AG08395 (cell line): ENCODE measurements at places on chromosomes 2 and 18.

DNA sequence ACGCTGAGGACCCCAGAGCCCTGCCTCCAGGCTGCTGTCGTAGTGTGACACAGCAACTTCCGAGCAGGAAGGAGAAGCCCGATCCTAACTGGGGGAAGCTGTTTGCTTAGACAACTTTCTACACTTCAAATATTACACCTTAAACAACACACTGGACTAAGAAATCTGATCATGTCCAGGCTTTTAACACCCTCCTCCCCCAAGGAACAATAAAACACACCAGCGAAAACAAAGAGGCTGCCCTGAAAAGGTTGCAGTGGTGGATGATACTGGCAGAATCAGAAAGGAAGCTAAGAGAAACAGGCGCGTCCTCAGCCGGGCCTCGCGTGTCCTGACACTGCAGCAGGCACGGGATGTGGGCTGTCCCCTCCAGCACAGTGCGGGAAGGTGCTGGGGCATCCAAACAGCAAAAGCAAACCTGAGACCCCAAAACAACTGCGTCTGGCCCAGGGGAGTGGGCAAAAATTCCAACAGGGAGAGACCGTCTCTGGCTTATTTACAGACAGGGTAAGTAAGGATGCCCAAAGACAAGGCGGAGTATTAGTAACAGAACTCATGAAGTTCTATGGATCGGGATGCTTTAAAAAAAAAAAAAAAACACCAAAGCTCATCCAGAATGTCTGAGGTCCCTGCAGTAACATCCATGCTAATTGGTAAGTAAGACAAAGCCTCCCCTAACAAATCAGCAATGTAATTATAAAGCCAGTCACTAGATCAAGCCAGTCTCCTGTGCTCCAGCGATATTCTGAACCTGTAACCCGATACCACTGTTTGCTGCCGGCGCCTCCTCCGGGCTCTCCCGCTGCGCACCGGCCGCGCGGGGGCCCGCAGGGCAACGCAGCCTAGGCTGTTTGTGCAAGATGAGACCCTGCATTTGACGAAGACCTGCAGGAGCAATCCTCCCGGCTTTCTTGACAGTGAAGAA is 9.0 kb downstream of the SERTAD2 start:
- peak; percentile 72 for DNase-seq

GRCh38 chr18:59554796-59555335 is 142.4 kb downstream of the CCBE1 start:
- DNase-seq, result no peak

- DNase-seq, result peak; percentile 39
These were observed 118.4 kb downstream of the SH3BP4 start for GRCh38 chr2:235070063-235070706.

DNA sequence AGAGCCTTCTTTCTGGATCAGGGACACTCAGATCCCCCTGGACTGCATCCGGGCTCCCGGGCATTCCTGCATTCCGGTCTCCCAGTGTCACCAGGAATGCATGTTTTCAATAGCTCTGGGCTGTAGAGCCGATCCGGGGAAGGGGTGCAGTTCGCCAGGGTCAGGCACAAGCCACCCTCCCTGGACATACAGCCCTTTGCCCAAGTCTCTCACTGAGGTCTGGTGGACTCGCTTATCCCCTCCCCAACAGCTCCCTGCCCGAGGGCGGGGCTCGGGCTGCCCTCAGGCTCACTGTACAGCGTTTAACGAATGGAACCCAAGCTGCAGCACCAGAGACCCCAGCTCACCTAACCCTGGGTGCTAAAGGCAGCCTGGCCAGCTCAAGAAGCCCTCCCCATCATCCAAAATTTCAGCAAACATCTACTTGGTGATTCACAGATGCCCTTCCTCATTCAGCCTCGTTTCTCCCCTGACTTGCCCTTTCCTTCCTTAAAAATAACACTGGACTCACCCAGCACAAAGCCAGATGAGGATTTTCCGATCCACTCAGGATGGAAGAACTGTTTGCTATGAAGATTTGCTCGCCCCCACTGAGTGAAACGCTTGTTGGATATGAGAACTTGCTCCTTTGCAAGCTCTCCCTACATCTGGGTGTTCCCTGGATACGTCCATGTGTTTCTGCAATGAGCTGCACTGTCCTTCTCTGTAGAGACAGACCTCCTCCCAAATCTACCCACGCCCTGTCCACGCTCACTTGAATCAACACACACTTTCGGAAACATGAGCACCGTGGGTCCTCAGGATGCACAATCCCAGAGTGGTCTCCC is 58.1 kb downstream of the PXDN start:
- peak; percentile 41 for DNase-seq

GRCh38 chr18:13726972-13727331 is 479 bp downstream of the RNMT start:
- peak; percentile 35 for DNase-seq

GRCh38 chr18:36328916-36329315 is 31.4 kb downstream of the FHOD3 start:
- no peak for DNase-seq

GRCh38 chr2:102253753-102254150 is 57.6 kb upstream of the IL1RL1 start:
- no peak for DNase-seq

- peak; percentile 95 for DNase-seq
These were observed 223.6 kb upstream of the EPAS1 start for GRCh38 chr2:46073540-46074046.

DNA sequence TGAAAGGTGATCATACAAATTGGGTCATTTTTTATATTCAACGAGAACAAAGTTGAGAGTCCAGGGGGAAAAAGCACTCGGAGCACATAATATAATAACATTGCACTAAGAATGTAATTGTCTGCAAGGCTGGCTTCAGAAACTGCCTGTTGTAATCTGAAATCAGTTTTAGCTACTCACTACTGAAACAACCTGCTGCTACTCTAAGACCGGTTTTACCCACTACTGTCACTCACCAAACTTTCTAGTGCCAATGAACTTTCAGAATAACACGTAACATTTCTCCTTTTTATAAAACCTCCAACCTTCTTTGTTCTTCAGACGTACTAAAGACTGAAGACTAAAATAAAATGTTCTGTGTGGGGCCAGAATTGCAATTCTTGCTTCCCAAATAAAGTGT is 11.5 kb upstream of the CYB5A start:
- no peak for DNase-seq

DNA sequence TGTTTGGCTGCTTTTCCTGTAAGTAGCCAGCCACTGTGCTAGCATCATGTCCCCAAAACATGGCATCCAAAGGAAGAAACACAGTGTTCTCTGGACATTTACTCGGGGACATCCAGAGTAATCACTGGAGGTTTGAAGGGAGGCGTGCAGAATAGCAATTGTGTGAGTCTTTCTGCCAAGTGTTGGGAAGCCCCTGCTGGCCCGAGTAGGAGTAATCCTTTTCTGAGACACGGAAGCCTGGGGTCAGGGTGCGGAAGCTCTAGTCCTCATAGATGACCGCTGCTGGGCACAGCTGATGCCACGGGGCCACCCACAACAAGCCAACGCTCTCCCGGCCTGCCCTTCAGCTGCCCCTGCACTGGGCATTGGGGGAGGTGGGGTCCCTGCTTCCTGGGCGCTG is 24.8 kb upstream of the HDAC4 start:
- DNase-seq, result no peak

DNA sequence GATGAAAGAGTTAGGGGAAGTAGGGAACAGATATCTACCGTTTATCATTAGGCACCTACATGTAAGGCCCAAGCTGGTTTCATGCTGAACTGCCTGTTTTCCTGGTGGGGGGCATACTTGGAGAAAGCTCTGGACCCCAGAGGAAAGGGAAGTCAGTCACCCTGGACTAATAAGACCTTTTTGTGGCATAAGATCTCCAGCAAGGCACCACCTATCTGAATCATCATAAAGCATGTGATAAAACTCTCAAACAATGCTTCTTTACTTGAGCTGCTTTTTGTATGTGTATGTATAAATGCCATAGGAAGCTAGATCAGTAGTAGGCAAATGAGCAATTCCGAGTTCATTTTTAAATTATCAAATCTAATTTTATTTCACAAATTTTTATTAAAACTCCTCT is 104.8 kb downstream of the TANC1 start:
- DNase-seq, result no peak

DNA sequence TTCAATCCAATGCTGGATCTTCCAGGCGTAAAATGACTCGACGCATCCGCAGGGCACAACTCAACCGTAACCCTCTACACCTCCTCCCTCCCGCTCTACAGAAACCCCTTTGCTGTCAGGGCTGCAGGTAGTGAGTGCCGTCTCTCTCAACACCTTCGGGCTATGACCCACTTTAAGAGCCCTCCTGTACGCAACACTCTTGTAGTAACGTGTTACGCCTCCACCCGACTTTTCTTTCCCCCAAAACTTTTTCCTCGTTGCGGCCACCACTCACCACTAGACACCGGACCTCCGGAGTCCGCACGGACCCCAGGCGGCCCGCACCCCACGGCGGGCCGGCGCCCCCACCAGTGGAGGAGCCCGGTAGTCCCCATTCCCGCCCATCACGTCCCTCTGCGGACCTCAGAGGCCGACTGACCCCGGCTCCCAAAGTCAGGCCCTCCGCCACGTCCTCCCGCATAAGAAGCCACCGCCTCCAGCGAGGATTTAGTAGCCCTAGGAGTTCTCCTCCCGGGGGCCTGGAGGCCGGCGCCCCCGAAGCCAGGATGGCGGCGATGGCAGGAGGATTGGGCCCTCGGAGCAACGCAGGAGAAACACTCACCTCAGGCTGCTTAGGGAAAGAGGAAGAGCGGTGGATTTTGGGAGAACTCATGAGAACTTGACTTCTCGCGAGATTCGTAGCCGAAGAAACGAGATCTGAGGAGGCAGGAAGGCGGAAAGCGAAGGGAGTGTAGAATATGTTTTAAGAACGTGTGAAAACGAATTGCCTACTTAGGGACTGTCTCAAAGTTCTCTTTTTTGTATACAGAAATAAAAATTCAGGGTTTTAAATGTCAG is 5.0 kb upstream of the C18orf32 start:
- peak; percentile 96 for DNase-seq

- DNase-seq, result peak; percentile 24
These were observed 38.8 kb downstream of the BMP10 start for GRCh38 chr2:68832233-68832869.

- DNase-seq, result peak; percentile 70
These were observed 32.6 kb upstream of the PPP3R1 start for GRCh38 chr2:68284896-68285295.

DNA sequence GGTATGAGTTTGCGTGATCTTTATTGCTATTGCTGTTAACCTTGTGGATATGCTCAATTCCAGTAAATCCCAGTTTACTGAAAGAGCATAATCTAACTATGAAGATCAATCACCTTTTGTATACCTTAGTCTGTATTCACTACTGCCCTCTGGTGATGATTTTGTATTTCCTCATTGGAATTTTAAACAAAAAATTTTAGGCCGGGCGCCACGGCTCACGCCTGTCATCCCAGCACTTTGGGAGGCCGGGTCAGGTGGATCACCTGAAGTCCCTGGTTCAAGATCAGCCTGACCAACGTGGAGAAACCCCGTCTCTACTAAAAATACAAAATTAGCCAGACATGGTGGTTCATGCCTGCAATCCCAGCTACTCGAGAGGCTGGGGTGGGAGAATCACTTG is 5.1 kb downstream of the COMMD1 start:
- DNase-seq, result no peak

- DNase-seq, result no peak
These were observed 14.7 kb upstream of the SLC4A3 start for GRCh38 chr2:219612577-219613286.

DNA sequence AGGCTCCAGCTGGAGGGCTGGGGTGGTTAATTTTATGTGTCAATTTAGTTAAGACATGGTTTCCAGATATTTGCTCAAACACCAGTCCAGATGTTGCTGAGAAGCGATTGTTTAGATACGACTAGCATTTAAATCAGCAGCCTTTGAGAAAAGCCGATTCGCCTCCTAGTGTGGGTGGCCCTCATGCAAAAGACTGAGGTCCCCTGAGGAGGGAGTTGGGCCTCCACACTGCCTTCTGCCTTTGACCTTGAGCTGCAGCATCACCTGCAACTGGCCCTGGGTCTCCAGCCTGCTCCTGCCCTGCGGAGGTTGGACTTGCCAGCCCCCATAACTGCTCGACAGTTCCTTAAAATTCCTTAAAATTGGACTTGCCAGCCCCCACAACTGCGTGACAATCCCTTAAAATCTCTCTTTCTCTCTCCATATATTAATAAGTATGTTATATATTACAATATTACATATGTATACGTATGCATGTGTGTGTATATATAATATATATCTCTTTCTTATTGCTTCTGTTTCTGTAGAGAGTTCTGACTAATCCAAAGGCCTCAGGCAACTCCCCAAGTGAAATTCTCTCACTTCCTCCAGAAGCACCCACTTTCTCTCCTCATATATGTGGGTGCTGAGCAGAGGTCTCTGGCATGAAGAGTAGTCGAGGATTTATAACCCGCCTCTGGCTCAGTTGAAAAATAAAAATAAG is 14.4 kb downstream of the FBLN7 start:
- DNase-seq, result no peak

DNA sequence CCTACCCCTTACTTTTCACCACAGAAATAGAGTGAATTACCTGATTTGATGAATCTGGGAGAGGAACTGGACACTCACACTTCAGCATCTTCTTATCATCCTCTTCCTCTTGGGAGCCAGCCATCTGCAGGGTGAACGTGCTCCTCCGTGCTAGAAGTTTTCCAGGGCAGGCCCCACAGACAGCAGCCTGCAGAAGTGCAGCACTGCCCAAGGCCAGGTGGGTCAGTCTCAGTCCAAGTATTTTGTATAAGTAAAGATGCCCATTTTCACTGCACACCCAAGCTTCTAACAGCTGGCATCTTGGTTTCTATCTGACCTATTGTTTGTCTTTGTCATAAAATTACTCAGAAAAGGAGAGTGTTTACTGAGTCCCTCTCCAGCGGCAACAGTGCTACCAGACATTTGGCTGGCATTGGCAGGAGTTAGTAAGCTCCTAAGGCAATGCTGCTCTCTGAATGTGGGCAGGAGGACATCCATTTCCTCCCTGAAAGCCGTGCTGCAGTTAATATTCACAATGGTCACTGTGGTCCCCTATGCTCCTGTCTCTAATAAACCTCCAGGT is 222.6 kb upstream of the CTAGE1 start:
- DNase-seq, result no peak

DNA sequence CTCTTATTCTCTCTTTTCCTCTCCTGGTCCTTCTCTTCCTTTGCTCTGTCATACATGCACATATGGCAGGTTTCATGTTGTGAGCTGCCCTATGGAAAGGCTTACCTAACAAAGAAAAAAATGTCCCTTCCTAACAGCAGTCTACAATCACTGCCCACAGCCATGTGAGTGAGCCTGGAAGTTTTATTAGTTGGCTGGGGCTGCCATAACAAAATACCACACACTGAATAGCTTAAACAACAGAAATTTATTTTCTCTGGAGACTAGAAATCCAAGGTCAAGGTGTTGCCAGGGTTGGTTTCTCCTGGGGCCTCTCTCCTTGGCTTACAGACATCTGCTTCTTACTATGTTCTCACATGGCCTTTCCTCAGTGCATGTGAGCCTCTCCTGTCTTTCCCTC is 142.1 kb downstream of the TRIB2 start:
- no peak for DNase-seq

DNA sequence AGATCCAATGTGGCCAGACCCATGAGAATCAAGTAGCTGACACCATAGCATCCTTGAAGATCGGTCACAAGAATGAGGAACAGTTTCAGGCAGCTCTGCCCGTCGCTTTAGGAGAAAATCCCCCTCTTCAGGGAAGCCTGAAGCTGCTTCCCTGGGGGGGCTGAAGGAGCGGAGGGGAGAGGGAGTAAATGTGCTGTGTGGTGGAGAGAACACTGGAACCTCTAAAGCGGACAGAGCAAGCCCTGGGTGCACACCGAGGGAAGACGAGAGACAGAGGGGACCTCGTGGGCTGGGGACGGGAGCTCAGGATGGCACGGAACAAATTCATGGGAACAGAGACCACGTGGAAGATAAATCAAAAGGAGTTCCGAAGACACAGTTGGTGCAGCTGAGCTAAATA is 154.3 kb downstream of the NDUFA10 start:
- no peak for DNase-seq
